ENCODE measurements at places on chromosomes 7 and 10.

- no peak for DNase-seq
Observed at GRCh38 chr7:10913457-10913856, 60.2 kb upstream of the PHF14 start.

DNA sequence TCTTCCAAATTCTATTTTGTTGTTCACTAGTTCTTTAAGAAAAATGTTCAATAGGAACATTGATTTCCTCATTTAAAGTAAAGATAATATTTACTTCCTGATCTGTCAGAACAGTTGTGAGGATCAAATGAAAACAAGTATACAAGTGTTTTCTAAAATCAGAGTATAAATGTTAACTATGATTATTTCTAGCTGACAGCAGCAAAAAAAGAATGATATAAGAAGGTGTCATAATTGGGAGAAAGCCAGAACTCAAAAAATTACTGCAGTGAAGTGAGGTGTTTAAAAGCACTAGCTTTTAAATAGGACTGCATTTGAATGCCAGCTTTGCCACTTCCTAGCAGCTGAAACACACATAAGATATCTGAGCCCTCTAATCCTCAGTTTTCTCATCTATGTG is 283.3 kb downstream of the RNLS start:
- DNase-seq = no peak

- DNase-seq = no peak
Observed at GRCh38 chr7:142030294-142030693, 34.6 kb downstream of the MGAM start.

DNA sequence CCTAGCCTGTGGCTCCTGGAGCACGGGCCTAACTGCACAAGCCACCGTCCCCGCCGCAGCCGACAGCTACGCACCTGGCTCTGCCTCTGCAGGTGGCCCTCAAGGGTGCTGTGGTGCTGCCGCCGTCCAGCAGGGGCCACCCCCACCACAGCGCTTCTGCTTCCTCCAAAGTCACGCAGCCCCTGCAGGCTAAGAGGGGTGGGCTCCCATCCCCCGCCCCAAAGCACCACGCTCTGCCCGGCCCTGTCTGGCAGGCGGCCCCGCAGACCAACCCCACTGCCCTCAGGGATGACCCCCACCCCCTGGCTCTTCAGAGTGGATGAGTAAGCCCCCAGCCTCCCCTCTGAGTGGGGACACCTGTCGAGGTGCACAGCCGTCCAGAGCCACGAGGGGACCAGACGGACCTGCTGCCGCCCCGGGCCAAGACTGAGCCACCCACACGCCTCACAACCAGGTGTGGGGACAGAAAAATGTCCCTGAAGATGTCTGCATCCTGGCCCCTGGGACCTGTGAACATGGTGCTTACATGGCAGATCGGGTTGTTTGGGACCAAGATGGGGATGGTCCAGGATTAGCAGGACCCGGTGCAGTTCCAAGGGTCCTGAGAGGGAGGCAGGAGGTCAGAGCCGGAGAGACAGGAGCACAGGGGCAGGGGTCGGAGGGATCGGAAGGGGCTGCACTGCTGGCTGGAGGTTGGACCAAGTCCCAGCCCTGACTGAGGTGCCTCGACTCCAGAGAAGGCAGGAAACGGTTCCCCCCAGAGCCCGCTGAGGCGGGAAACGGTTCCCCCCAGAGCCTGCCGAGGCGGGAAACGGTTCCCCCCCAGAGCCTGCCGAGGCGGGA is 9.0 kb upstream of the ADAP1 start:
- no peak for DNase-seq

- DNase-seq = no peak
Observed at GRCh38 chr7:8211725-8212096, 50.3 kb downstream of the ICA1 start.

DNA sequence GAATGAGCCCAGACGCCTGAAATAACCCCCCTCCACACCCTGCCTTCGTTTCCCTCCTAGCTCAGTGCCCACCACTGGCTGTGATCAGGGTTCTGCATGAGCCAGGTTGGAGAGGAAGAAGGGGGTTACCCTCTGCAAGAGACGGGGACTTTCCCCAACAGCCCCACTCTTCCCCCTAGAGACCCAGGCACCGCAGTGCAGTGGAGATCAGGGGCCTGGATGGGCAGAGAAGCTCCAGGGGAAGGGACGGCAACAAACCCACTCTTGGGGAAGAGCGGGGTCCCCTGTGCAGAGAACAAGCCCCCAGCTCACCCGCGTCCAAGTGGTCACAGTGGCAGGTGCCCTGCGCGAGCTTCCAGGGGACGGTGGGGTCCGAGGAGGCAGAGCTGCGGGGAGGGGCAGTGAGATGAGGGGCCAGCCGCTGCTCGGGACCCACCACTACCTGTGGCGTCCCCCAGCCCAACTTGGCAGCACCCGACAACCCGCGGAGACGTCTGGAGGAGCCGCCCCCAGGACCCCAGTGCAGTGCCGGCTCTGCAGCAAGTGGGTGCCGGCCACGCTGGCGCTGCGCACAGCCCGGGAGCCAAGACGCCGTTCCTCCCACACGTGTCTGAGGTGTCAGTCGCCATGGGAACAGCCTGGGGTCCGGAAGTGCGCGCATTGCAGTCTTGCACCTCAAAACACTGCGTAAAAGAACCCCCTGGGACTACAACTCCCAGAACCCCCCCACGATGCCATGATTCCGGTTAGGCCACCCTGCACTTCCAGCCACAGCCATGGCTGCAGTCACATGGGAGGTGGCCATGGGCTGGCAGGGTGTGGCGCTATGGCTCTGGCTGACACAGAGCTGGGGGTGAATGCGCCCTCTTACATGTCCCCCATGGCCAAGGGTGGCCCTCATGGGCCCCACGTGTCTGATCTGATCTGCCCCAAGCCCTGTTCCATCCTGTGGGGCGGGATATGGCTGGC is 45.8 kb upstream of the WIPI2 start:
- no peak for DNase-seq
